ENCODE measurements at places on chromosomes 2 and 18. TPM values are rescaled to one million over a fixed set of nuclear protein-coding genes. Genes with fewer than 3 reads are reported as not detected.

CYP27C1 gene
- 0.33 TPM for total RNA-seq

GRCh38 chr18:36250827-36251226 lies 46.7 kb upstream of the FHOD3 start:
- no peaks in the 10 kb centered on the region for H3K4me1 ChIP-seq
- H3K36me3 ChIP-seq, result no peaks in the 10 kb centered on the region

DNA sequence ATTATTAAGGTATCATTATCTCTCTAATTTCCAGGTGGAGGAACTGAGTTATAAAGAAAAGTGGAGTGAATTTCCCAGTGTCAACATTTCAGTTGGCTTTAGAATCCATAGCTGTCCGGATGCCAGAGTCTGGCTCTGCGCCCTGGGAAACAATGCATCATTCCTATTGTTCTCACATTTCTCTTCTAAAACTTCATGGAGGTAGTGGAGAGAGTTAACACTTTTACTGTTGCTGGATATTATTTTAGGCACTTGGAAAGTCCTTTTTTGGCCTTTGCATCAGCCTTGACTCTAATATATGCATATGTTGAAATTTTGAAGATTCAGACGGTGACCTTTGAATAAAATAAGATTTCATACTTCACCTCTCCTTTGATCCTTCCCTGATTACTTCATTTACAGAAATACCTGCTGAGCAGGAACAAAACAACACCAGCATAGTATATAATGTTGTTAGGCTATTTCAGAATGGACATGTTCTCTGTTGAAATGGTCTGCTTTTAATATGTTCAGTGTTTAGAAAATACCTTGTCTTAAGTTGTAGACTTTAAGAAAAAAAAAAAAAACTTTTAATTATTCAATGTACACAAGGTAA lies 148.8 kb downstream of the EPHA4 start:
- DNase-seq, result no peak
- H3K4me3 ChIP-seq, result no peak overlapping the region
- no peaks in the 10 kb centered on the region for H3K4me1 ChIP-seq
- H3K27me3 ChIP-seq, result no peaks in the 10 kb centered on the region

FEV gene
- total RNA-seq, result not detected

GRCh38 chr18:77870199-77870598 lies 620.6 kb downstream of the GALR1 start:
- H3K4me3 ChIP-seq, result no peak overlapping the region
- no peaks in the 10 kb centered on the region for H3K27me3 ChIP-seq
- no peak overlapping the region for H3K27ac ChIP-seq
- H3K4me1 ChIP-seq, result no peaks in the 10 kb centered on the region

LOXHD1 gene
- total RNA-seq, result 0.59 TPM

GRCh38 chr18:9017167-9017904 lies 85.2 kb upstream of the NDUFV2 start:
- peak; percentile 64 for DNase-seq
- H3K4me3 ChIP-seq, result peak overlapping the region; percentile 63
- H3K36me3 ChIP-seq, result no peaks in the 10 kb centered on the region
- peak overlapping the region; percentile 87 for H3K27ac ChIP-seq

CARF gene
- total RNA-seq, result 17.7 TPM

SPDYA gene
- total RNA-seq, result 1.8 TPM

TDRD15 gene
- not detected for total RNA-seq

DNA sequence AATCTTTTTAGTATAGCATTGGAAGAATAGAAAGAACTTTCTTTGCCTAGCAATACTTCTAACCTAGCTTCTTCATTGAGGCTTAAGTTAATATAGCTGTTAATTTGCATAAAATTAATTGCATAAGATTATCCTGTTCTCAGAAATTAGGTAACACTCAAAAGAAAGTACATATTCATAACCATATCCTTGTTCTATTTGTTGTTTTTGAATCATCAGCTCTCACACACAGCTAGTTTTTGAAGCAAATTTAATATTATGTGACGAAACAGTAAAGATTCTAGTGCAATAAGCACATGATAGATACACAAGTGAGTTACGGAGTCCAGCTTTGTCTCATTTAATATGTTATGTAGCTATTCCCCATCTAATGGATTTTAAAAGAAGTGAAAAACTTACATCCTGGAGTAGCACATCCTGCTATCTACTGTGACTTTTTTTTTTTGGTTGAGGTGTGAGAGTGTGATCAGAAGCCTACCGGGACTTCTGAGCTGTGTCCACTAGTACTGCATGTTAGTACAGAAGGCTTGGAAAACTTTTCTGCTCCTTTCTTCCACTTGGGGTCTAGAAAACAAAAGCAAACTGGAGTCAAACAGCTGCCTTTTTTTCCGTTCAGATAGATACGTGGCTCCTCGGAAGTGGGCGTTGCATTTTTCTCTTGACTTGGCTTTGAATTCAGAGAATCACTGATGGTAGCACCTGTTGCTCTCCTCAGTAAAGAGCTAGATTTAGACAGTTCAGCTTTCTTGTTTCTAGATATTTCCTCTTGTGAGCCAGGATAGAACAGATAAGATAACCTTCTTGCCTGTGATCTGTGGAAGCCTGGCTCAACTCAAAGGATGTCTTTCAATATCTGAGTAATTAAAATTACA lies 27.2 kb downstream of the KDM3A start:
- no peaks in the 10 kb centered on the region for H3K36me3 ChIP-seq
- H3K27me3 ChIP-seq, result no peaks in the 10 kb centered on the region
- H3K4me3 ChIP-seq, result no peak overlapping the region
- no peak for DNase-seq
- no peaks in the 10 kb centered on the region for H3K4me1 ChIP-seq

- DNase-seq, result no peak
- no peaks in the 10 kb centered on the region for H3K36me3 ChIP-seq
- H3K4me1 ChIP-seq, result no peaks in the 10 kb centered on the region
- H3K27me3 ChIP-seq, result no peaks in the 10 kb centered on the region
- no peak overlapping the region for H3K4me3 ChIP-seq
Observed at GRCh38 chr2:212173756-212174510, 364.7 kb downstream of the ERBB4 start.

DNA sequence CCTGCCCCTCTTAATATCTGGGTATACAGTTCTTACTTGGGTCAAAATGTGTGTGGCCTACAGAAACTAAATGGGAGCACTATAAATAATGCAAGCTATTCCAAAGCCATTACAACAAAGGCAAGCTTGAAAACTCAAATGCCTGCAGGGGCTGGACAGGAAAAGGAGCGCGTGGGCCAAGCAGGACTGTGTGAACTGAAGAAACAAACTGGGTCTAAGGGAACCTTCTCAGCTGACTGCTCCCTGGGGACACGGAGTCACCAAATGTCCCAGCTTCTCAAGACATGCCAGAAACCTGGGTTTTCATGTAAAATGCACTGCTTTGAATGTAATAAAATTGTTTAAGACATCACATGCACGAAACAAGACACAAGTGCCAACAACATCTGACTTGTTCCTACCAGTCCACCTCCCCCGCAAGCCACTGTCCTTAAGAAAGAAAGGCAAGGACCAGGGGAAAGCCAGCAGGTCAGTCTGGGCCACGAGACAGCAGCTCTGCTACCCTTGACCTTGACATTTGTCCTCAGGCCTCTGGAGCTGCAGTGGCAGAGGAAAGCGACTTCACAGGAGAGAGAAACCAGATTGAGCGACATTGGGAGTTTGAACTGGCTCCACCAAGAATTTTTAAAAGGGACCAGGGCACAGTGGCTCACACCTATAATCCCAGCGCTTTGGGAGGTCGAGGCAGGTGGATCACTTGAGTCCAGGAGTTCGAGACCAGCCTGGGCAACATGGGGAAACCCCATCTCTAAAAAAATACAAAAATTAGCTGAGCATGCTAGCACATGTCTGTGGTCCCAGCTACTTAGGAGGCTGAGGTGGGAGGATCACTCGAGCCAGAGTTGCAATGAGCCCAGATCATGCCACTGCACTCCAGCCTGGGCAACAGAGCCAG lies 89.7 kb upstream of the SH3BP4 start:
- H3K27ac ChIP-seq, result peak overlapping the region; percentile 48
- peak; percentile 72 for DNase-seq
- H3K27me3 ChIP-seq, result no peaks in the 10 kb centered on the region
- no peak overlapping the region for H3K4me3 ChIP-seq
- H3K36me3 ChIP-seq, result no peaks in the 10 kb centered on the region

DNA sequence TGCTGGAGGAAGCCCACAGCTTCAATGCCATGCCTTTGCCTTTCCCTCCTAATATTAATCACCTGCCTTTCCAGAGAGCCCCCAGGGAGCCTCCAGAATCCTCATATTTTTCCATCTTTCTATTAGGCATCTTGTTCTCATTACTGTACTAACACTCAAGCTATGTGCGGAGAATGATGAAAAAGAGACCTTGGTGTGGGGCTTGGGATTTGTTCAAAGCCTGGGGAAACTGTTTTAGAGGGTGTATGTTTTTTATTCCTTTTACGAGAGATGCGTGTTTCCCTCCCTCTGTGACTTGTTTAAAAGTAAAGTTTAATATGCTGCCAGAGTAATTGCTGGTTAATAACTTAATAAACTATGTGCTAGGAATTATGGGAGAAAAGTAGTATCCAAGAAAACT lies 102.4 kb upstream of the ZFP36L2 start:
- DNase-seq, result no peak
- no peaks in the 10 kb centered on the region for H3K36me3 ChIP-seq
- H3K27me3 ChIP-seq, result no peaks in the 10 kb centered on the region
- no peak overlapping the region for H3K4me3 ChIP-seq

GRCh38 chr2:200021449-200022114 lies 66.2 kb downstream of the MAIP1 start:
- no peaks in the 10 kb centered on the region for H3K4me1 ChIP-seq
- H3K36me3 ChIP-seq, result no peaks in the 10 kb centered on the region
- H3K4me3 ChIP-seq, result no peak overlapping the region
- no peak for DNase-seq
- H3K27ac ChIP-seq, result no peak overlapping the region

SERPINB8 gene
- 13.1 TPM for total RNA-seq

GRCh38 chr2:120954939-120955338 lies 219.3 kb downstream of the GLI2 start:
- no peaks in the 10 kb centered on the region for H3K4me1 ChIP-seq
- no peaks in the 10 kb centered on the region for H3K36me3 ChIP-seq
- H3K27me3 ChIP-seq, result no peaks in the 10 kb centered on the region
- H3K27ac ChIP-seq, result no peak overlapping the region
- no peak overlapping the region for H3K4me3 ChIP-seq

DNA sequence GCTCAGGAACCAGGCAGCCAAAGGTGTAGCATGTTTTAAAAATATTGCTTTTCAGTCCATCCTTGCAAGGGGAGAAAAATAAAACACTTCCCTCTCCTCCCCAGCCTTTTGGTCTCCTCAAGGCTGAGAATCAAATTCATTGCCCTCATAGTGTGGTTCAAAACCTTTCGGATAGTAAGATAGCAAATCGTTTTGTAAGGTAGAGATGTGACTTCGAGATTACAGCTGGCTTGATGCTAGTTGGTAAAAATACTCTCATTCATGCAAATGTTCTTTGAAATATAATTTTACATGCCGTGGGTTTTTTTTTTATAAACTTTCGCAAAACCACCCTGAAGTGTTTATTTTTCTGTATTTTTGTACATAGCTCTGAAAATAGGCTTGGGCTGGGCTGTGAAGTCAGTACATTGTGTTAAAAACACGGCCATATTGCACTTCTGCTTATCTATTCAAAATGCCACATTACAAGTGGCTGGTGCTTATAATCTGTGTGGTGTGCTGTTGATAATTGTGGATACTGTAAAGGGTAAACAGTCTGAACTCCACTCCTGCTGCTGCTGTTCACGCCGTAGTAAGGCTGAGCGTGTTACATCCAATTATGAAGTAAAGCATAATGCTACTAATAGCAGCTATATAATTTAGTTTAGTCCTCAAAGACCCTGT lies 172.0 kb upstream of the SIX3 start:
- no peak overlapping the region for H3K27ac ChIP-seq
- H3K4me1 ChIP-seq, result no peaks in the 10 kb centered on the region
- no peaks in the 10 kb centered on the region for H3K27me3 ChIP-seq
- H3K36me3 ChIP-seq, result no peaks in the 10 kb centered on the region

- no peak overlapping the region for H3K4me3 ChIP-seq
- no peaks in the 10 kb centered on the region for H3K27me3 ChIP-seq
- H3K36me3 ChIP-seq, result no peaks in the 10 kb centered on the region
- no peak for DNase-seq
Observed at GRCh38 chr2:18253686-18254197, 306.7 kb downstream of the RDH14 start.

DNA sequence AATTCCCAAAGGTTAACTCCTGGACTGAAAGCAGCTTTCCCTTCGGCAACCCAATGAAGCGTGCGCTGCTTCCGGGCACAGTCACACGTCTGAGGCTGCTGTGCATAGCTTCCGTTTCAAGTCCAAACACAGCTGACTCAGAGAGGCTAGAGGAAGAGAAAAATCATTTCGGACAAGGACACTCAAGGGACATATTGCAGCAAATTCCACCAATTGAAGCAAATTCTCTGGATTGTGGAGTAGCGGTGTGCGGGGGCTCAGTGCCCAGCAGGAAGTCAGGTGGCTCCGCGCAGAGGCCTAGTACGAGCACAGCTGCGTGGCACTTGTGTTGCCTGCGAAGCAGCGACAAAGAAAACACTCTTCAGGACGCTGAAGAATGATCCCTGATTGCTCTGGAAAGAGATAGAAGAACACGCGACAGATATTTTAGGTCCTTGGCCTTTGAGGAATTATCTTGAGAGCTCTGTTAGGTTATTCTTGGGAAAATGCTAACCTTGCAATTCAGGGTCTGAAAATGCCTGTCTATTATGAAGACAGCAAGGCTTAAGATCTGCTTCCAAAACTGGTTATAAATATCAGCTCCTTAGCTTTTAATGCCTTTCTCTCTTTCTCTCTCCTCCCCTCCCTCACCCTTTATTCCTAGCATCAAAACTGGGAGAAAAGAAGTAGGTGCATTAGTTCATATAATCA lies 352.6 kb upstream of the DLGAP1 start:
- no peaks in the 10 kb centered on the region for H3K4me1 ChIP-seq
- H3K4me3 ChIP-seq, result no peak overlapping the region
- no peak overlapping the region for H3K27ac ChIP-seq
- H3K36me3 ChIP-seq, result no peaks in the 10 kb centered on the region

MALL gene
- total RNA-seq, result 9.2 TPM

Measured in breast epithelium (tissue), 4 donors.